Fibroblast of skin of left biceps (primary cell): ENCODE measurements at places on chromosomes 12 and 14.

DNA sequence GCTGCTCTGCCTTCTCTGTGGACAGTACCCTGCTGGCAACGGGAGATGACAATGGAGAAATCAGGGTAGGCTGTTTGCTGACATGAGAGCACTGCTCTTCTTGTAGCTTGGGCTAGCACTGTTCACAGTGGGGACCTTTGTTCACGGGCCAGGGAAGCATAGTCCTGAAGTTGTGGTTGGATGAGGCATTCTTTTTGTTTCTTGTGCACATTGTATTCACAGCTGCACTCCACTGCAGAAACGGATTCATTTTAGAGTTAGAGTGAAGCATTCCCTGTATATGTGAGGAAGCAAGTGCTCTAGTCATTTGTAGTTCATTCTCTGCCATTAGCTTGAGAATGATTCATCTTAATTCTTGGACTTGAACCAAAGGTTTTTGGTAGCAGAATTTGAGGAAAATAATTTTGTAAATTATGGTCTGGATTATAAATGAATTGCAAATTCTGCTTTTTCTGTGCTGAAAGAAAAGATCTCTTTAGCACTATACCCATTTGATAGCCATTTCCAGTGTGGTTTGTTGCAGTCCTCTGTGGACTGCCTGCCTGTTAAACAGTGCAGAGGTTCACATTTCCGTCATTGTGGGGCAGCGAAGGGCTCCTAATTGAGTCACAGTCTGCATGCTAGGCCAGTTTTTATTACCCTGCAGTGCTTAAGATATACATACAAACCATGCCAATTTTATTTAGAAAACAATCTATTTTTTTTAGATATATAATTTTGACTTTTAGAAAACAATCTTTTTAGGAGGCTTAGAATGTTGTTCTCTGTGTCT lies 80.6 kb downstream of the APAF1 start:
- peak; percentile 30 for DNase-seq

- DNase-seq: peak; percentile 3
Observed at GRCh38 chr14:59870277-59871165, at the start of gene RTN1. Gene RTN1 (minus strand): TSS chr14:59870776. CDS start chr14:59870630, 146 bp downstream.

- DNase-seq: no peak
Observed at GRCh38 chr12:100251917-100252316, 15.0 kb downstream of the DEPDC4 start.

- no peak for DNase-seq
Observed at GRCh38 chr12:74285773-74286172, 251.9 kb upstream of the ATXN7L3B start.

- no peak for DNase-seq
Observed at GRCh38 chr14:104872469-104873341, 7.6 kb downstream of the CEP170B start.

DNA sequence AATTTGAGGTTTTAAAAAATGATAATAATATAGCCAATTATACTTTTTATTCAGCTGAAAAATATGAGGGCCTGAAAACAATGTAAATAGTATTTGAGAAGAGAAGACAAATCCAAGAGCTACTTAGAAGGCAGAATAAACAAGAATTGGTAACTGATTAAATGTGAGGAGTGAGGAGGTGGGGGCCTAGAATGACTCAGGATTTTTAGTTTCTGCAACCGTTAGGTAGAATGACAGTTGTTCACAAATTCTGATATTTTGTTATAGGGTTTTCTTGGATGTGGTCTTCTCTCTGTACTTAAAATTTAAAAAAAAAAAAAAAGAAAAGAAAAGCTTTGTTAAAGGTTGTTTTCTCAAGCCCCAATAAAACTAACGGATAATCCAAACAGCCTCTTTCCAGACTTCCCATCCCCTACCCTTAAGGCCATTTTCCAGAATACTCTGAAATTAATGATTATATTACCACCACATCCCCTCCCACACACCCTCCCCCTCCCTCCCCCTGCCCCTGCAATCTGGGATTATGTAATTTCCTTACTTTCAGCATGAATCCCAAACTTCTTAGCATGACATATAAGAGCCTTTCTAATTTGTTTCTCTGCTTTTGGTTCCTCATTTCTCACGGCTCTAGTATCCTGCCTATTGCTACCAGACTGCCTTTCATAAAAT lies 50.4 kb downstream of the LRP6 start:
- no peak for DNase-seq

DNA sequence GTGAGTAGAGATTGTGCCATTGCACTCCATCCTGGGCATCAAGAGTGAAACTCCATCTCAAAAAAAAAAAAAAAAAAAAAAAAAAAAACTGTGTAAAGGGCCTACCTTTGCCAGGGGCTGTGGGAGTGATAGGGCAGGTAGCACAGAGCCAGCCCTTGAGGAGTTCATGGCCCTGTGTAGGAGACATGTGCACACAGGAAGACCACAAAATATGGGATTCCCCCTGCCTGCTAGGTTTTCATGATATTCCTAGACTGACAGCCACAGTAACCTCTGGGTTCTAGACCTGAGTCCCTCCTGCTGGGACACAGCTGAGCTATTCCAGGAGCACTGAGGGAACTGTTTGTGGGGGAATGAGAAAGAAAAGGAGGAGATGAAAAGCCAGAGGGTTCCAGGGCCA lies 8.3 kb upstream of the SPTSSA start:
- DNase-seq: no peak

DNA sequence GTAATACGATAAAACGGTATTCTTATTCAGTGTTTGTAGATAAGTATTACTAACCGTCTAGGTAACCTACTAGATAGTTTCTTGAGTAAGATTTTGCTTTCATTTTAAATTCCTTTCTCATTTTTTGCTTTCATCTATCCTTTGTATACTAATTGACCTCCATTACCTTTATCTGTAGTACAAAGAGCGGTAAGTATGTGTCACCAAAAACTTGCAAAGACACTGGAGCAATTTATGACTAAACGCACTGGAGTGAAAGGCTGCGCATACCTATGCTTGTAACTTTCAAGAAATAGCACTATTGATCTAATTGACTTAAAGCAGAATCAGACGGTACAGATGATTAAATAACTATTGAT lies 1.7 kb downstream of the ARHGAP5 start:
- no peak for DNase-seq

DNA sequence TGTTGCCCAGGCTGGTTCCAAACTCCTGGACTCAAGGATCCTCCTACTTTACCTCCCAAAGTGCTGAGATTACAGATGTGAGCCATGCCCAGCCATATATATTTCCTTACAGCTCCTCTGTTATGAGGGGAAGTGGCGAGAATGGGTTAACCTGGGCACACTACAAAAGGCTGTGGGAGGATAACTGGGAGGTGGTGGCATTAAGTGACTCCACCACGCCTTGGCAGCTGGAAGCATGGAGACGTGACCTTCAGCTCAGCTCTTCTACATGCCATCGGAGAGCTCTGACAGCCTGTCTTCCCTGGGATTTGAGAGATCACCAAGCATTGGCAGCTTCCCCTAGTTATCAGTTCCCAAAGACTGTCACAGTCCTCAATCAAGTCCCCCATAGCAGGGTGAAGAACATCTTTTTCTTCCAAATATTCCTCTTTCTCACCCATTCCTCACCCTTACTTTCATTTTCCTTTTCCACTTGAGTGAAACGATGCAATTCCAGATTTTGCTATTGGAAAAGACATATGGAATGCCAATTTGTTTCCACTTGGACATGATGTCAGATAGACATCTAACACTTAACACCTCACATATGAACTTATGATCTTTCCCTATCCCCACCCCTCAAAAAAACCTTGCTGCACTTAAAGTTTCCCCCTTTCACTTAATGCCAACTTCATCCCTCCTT lies 48.5 kb downstream of the PHLDA1 start:
- DNase-seq: no peak

DNA sequence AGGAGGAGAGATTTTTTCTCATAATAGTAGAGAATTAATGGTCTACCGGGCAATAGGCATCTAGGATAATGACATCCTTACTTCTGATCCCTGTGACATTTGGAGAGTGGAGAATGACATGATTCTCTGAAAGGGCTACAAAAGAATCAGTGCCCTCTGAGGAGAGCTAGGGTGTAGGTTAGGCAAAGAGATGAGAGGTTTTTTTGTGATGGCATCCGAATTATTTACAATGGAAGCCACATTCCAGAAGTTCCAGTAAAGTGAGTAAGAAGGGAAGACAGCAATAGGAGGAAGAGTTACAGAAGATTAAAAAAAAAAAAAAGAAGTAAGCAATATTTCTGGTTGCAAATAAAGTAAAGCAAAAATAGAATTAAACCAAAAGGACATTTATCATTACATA lies 478.0 kb downstream of the RMST start:
- peak; percentile 25 for DNase-seq
